NCI-H460 (cell line): ENCODE measurements at places on chromosomes 5 and 9.

DNA sequence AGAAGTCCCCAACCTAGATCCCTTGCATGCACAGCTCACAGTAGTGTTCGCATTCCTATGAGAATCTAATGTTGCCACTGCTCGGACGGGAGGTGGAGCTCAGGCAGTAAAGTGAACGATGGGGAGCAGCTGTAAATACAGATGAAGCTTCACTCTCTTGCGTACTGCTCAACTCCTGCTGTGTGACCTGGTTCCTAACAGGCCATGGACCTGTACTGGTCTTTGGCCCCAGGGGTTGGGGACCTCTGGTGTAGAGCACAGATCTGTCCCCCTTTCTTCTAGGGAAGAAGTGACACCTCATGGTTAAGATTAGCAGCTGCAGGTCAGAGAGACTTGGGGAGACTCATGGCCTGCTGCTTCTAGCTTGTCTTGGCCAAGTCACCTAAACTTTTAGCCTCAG lies 7.1 kb downstream of the ARHGEF28 start:
- no peak for DNase-seq

DNA sequence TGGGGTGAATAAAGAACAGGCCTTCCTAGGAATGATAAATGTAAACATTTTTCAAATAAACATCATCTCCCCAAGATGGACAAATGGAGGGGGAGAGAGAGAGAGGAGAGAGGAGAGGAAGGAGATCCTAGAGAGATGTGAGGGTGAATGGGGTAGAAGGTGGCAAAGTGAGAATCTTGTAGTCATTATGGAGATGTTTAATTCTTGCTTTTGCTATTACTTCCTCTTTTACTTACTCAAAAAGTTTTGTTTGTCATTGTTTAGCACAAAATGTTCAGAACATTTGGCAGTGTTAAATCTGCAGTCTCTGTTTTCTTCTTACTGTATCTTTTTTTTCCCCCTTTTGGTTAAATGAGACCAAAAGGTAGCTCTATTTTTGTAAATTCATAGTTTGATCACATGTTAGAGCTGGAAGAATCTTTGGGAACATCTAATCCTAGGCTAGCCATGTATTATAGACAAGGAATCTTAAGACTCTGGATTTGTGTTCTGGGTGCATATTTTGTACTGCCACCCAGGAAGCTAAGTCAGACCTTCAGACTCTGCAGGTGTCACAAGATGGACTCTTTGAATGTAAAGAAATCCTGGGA lies 266.1 kb downstream of the NTRK2 start:
- no peak for DNase-seq

- DNase-seq, result no peak
Measured at GRCh38 chr5:91777671-91778070, 394.6 kb upstream of the ARRDC3 start.

GRCh38 chr5:146338774-146339714 lies at the start of gene POU4F3:
TSS of gene POU4F3 (plus strand) at chr5:146338839. CDS start at chr5:146339113, 274 bp downstream.
- DNase-seq, result no peak

- DNase-seq, result no peak
Measured at GRCh38 chr5:78801413-78801812, 152.8 kb upstream of the LHFPL2 start.

DNA sequence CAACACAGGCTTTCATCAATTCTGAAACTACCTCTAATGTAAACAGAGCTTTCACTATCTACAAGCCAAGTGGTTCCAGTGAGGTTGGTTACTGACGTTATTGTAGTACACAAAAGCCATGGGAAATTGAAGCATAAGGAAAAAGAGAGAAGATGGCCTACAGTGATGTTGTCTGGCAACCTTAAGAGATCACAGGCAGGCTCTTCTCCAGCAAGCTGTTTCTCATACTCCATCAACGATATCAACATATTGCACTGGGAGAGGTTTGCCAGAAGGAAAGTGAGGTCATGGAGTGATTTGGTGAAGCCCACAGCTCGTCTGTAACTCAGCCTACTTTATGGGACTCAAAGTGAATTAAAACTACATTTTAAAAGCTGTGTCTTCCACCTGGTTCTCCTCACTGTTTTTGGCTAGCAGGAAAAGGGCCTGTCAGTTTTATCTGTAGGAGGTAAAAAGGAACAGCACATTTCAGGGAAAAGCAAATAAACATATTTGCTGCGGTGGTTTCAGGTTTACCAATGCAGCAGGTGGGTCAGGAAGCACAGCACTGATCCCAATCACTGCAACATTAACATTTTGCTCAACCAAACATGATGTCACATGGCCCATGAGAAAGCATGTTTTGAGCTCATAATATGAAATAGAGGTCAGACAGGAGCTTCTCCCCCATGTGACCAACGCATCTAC lies 72.9 kb downstream of the ARSB start:
- no peak for DNase-seq

GRCh38 chr9:37220971-37221370 lies 100.6 kb downstream of the ZCCHC7 start:
- no peak for DNase-seq

- DNase-seq, result no peak
Measured at GRCh38 chr5:33072726-33073125, 361.6 kb downstream of the NPR3 start.

GRCh38 chr5:132204371-132205135 lies 23.1 kb downstream of the P4HA2 start:
- DNase-seq, result no peak
